ENCODE measurements at places on chromosomes 1 and 21.

GRCh38 chr1:56179543-56179942 is 399.8 kb downstream of the PLPP3 start:
- no peak for DNase-seq

GRCh38 chr1:186076006-186076405 is 299.0 kb downstream of the TPR start:
- no peak for DNase-seq

- DNase-seq = peak; percentile 96
Measured at GRCh38 chr1:151199873-151200581, 1.7 kb downstream of the PIP5K1A start.

DNA sequence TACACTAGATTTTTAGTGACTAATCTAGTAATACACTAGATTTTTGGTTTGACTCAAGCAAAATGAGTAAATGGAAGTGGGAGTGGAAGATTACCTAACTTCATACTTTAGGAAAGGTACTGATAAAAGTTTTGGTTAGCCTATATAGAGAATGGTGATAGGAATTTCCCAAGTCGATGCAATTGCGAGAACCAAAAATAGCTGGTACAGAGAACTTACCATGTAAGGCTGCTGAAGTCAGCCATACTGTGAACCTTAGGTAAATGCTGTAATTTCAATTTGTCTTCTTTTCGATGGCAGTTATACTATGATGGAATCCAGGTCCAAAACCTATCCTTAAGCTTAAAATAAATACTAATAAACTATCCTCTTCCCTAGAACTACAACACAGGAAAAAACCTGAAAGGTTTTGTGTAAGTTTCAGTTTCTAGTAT is 4.6 kb downstream of the PNRC2 start:
- no peak for DNase-seq

DNA sequence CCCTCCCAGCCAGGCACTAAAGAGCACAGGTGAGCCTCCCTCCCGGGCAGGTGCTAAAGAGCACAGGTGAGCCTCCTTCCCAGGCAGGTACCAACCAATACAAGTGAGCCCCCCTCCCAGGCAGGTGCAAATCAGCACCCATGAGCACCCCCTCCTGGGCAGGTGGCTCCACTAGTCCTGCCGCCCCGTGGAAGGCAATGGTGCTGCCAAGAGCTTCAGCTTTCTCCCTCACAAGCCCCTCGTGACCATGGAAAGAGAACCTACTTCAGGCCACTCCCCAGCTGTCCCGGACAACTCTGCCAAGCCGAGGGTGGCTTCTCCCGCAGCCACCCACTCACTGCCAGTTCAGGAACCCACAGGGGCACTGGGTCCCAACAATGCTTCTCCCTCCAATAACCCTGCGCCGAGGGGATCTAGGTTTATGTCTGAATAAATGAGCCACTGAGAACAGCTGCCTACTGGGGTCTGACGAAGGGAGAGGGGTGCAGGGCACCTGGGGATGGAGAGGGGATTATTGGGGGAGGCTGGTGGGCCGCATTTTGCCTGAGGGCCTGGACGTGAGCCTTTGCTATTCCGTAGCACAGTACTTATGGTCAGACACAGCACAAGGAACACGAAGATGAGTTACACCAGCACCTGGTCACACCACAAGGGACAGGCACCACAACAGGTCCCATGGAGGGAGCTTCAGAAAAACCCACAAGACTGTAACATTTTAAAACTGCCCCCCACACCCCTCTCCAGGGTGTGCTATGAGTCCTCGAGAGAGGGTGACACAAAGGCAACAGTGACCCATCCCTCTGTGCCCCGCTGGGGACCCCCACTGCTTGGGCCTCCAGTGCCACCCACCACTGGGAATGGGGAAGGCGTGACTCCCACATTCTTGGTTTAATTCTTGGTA is 46.3 kb downstream of the PRDM15 start:
- DNase-seq = no peak

GRCh38 chr1:235366286-235366685 is 941 bp upstream of the TBCE start:
- DNase-seq = no peak

- no peak for DNase-seq
Measured at GRCh38 chr1:44849575-44850132, 6.6 kb upstream of the PTCH2 start.

- no peak for DNase-seq
Measured at GRCh38 chr1:180946056-180946455, 33.4 kb downstream of the KIAA1614 start.

DNA sequence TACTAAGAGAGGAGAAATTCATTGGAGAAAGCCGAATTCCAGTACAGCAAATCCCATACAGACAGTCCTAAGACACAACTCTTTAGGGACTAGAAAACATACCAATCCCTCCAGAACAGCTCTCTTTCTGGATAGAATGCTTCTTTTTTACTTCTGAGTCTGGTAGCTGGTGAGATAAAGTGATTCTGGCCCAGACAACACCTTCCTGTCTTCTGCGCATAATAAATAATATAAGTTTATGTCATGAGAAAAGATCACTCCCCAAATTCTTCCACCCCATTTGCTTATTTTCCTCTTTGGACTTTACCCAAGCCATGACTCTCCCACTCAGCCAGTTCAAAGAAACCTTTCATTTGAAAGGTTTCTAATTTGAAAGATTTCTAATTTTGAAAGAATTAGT is 98.4 kb downstream of the EDEM3 start:
- DNase-seq = no peak

GRCh38 chr1:13788795-13789194 is 88.8 kb downstream of the PRDM2 start:
- DNase-seq = no peak

- DNase-seq = no peak
Measured at GRCh38 chr1:9737057-9737456, 85.5 kb downstream of the PIK3CD start.

GRCh38 chr1:160774886-160775719 is 20.9 kb upstream of the LY9 start:
- DNase-seq = no peak

DNA sequence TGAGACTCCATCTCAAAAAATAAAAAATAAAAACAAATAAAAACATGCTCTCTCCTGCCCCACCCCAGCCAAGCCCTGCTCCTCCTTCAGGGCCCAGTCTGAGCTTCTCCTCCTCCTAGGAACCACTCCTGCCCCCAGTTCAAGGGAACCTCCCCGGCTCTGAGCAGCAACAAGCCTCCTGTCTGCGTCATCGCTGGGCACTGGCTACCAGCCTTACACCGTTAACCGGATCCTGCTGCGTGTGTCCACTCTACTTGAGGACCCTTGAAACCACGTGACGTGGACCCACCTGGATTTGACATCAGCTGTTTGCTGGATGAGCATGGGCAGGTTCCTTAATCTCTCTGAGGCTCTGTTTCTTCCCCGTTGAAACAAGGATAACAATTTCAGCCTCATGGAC is 1.6 kb upstream of the TAS1R2 start:
- no peak for DNase-seq

All from fibroblast of upper back skin (primary cell).